ENCODE measurements at places on chromosomes 5 and 9.

DNA sequence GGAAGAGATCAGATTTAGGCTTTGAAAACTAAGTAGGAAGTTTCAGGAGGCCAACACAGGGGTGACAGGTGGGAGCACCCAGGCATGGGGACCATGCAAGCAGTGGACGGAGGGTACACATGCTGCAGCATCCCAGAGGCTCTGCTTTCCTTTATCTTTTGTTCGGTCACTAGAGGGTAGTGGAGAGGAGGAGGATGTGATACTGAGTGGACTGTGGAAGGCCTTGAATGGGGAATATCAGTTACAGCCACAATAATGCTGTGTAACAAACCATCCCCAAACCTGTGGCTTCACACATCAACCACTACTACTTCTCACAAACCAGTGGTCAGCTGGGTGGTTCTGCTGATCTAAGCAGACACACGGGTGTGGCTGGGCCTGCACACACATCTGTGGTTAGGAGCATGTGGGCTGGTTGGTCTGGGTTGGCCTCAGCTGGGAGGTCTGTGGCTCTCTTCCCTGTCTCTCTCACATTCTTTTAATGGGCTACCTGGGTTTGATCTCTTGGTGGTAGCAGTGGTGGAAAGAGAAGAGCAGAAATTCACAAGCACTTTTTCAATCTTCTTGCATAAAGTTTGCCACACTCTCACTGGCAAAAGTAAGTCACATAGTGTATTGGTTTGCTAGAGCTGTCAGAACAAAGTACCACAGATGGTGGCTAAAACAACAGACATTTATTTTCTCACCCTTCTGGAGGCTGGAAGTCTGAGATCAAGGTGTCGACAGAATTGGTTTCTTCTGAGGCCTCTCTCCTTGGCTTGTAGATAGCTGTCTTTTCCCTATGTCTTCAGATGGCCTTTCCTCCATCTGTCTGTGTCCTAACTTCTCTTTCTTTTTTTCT is 238.7 kb downstream of the AGTPBP1 start:
- no peak for DNase-seq

DNA sequence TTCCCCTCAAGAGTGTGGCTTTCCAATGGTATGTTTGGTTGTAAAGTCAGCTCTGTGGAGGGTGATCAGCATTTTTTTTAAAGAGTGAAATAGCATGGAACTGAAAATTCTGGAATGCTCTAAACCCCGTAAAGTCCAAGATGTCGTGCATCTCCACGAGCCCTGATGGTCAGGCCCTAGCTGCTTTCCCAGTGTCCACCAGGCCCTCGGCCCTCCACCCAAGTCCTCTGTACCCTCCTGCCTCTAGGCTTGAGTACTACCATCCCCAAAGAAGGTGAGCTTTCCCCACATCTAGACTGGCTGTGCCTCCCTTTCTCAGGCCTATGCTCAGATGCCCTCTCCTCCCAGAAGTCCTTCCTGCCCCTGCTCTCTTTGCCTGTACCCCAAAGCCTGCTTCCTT is 280.3 kb downstream of the GADD45G start:
- no peak for DNase-seq

- DNase-seq, result no peak
Observed at GRCh38 chr9:2780846-2781245, 63.0 kb downstream of the PUM3 start.

GRCh38 chr9:135217836-135218235 is 130.4 kb downstream of the OLFM1 start:
- DNase-seq, result no peak

GRCh38 chr5:172076761-172077244 is 70.4 kb upstream of the FBXW11 start:
- DNase-seq, result no peak

GRCh38 chr5:97267767-97268166 is 84.7 kb upstream of the RIOK2 start:
- DNase-seq, result no peak

GRCh38 chr5:76657091-76657490 is 33.9 kb upstream of the F2RL2 start:
- no peak for DNase-seq

- no peak for DNase-seq
Observed at GRCh38 chr5:465591-466403, 22.8 kb downstream of the EXOC3 start.
